ENCODE measurements at places on chromosomes 12 and 14.

DNA sequence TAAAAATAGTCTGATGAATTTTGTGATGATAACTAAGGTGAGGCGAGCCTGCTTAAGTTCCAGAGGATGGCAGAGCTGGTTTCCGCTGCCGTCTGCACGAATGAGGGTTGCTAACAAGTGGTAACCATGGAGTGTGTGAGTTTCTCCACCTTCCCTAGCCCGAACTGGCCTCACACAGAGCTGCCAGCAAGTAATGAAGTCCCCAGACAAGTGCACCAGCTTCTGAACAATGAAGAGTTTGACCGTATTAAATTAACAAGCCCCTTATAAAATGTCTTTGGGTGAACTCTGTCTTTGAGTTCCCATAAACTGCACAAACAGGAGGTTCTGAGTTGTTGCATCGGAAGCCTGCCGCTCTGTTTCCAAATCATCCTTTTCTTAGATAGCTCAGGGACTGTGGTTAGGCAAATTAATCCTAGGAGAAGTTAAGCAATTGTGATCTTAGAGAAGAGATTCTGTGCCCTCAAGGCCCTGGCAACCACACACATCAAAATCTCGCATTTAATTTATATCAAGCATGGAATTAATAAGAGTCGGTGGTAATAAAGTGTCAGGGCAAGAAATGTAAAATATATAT is 274.1 kb upstream of the DAAM1 start:
- no peak for DNase-seq

DNA sequence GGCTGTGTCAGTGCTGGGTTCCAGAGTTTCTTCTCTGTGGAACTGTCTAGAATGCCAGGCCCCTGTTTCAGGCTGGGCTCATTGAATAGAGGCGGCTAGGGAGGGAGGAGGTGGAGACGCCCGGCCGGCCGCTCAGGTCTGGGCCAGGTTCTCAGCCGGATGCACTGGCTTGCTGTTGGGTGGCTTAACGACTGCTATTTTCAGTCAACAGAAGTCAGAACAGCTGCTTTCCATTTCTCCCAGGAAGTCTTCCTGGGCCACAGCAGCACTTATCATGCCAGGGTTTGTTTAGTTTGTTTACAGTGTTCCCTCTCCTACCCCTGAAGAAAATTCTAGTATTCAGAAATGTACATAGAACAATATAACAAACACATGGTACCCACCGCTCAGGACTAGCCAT is 26.0 kb upstream of the VPS37B start:
- DNase-seq, result no peak

GRCh38 chr14:86915406-86915805 is 1077.6 kb downstream of the GALC start:
- DNase-seq, result no peak

DNA sequence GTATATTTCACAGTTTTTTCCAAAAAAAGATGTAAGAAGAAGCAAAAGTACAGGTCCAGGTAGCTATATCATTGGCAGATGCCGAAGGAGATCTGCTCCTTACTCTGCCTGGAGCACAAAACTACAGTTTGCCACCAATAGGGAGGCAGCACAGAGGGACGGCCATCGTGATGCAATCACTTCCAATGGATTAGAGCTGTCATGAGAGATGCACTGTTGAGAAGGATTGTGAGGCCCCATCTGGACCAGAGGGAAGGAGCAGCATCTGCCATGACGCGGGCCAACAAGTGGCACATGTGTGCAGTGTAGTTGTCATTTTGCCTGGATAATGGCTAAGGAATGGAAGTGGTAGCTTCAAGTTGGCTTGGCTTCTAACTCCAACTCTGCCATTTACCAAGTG is 318.8 kb upstream of the FKBP4 start:
- no peak for DNase-seq

GRCh38 chr12:29207120-29207519 is 58.0 kb downstream of the FAR2 start:
- no peak for DNase-seq

DNA sequence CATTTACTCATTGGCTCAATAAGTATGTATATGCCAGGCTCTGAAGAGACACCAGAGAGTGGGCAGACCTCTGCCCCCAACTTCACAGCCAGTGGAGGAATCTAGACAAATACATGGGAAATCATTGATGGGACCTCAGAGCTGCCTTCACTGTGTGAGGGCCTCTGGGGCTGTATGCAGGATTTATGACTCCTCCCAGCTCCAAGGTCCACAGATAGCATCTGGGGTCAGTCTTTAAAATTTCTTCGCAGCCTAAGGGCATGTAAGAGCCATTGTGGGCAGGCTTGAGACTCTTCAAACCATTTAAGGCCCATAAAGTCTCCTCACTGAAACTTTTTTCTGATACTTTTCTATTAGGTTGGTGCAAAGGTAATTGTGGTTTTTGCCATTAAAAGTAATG is 125.5 kb downstream of the SPTSSA start:
- DNase-seq, result no peak

GRCh38 chr14:52325126-52325525 is 11.0 kb downstream of the PTGER2 start:
- DNase-seq, result no peak

DNA sequence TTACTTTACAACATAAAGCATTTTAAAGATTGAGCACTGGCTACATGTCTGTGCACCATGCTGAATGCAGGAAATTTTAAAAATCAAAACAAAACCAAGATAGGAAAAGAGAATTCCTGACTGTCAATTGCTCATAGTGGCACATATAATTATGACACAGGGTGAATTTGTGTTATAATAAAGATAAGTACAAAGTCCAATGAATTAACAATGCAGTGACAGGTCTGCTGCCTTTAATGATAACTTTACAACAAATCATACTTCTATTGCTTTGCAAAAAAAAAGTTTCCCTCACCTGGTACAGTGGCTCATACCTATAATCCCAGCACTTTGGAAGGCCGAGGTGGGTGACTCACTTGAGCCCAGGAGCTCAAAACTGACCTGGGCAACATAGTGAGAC is 93.8 kb upstream of the OSBPL8 start:
- no peak for DNase-seq

DNA sequence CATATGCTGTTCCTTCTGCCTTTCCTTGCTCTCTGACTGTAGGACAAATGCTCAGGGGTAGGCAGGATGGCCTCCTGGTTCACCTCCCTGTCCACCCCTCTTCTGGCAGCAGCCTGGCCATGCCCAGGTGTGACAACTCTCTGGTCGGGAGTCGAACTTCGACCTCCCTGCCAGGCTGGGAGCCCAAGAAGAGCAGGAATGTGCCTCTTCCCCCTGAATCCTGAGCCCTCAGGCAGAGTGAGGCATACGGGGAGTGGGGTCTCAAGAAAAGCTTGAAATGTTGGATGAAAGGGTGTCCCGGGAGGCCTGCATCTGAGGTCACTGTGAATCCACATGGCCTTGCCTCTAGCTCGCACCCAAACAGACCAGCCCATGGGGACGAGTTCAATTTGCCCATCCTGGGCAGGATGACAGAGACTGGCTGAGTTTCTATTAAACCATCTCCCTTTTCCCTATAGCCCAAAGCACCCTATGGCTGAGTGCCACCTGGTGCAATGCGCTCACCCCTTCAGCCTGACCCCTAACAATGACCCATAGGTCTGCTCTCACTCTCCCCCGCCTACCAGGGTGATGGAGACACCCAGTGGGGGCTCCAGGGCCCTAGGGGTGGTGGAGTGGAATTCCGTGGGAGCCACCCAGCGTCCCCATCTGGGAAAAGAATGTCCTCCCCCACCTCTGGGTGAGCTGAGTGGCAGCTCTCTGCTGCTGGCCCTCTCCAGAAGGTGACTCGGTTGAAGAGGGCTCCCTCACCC is 52.9 kb upstream of the DIO3 start:
- DNase-seq, result no peak

- DNase-seq, result no peak
Observed at GRCh38 chr12:70251661-70252060, 8.4 kb downstream of the CNOT2 start.

- no peak for DNase-seq
Observed at GRCh38 chr14:79668951-79669350, 542.4 kb downstream of the DIO2 start.

DNA sequence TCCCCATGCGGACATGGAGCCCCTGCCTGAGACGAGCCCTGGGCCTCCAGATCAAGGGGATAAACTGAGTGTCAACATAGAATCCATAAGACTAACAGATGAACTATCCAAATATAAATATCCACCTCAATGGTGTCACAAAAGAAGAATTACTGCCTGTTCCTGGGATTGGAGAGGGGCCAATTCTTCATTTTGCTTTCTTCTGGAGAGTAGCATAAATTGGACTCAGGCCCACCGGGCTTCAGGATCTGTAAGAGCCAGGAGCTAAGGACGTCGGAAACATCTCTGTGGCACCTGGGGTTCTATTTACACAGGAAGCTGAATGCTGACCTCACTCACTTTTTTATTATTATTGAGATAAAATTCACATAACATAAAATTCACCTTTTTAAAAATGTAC is 408.2 kb upstream of the CCDC196 start:
- DNase-seq, result no peak

- no peak for DNase-seq
Observed at GRCh38 chr12:89661706-89662330, 46.8 kb downstream of the ATP2B1 start.

GRCh38 chr14:89748004-89748403 is 206.5 kb downstream of the EFCAB11 start:
- DNase-seq, result no peak

DNA sequence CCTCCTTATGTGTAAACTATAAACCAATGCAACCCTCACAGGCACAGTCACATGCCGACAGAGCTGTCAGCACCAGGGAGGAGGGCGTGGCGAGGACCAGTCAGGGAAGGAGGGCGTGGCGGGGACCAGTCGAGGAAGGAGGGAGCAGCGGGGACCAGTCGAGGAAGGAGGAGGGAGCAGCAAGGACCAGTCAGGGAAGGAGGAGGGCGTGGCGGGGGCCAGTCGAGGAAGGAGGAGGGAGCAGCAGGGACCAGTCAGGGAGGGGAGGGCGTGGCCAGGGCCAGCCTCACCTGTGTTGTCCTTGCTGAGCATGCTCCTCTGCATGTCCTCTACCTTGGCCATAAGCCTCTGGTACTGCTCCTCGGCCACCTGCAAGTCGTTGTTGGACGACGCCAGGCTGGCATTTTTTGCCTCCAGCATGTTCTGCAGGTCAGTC is 24.2 kb downstream of the GOLGA3 start:
- DNase-seq, result no peak

DNA sequence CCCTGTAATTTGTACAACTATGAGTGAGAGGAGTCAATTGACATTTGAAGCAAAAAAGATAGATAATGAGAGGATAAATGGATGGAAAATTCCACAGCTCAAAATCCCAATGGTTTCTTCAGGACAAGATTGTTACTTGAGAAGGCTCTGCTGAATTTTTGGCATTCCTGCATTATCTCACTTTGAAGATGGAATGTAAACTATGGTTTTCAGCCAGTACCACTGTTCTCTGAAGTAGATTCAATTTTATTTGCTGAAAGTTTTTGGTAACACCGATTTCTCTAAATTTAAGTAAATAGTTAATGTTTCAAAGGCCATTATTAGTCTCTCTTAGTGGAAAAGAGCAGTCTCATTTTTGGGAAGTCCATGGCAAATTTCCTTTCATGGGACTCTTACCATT is 121.9 kb upstream of the SLC38A2 start:
- DNase-seq, result no peak

- DNase-seq, result no peak
Observed at GRCh38 chr12:26195641-26196420, 458 bp downstream of the SSPN start.

GRCh38 chr12:227286-227915 is 13.4 kb upstream of the SLC6A12 start:
- DNase-seq, result no peak

DNA sequence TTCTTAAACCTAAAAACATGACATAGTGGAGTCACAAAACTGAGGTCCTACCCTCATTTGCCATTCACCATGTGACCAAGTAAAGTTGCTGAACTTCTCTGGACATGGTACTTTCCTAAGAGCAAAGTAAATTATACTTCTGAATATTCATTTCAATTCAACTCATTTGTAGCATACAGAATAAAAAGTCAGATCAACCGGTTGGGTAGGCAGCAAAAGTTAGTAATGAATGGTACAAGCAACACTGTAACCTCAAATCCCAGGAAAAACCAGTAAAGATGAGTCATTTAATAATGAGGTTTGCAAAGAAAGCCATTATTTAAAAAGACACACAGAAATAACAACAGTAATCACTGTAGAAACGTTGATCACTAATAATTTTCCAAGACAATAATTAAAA is 8.7 kb downstream of the POLE2 start:
- DNase-seq, result no peak

- DNase-seq, result no peak
Observed at GRCh38 chr12:121237415-121237814, 27.5 kb downstream of the P2RX4 start.

- no peak for DNase-seq
Observed at GRCh38 chr12:122086641-122087285, 8.2 kb downstream of the MLXIP start.

DNA sequence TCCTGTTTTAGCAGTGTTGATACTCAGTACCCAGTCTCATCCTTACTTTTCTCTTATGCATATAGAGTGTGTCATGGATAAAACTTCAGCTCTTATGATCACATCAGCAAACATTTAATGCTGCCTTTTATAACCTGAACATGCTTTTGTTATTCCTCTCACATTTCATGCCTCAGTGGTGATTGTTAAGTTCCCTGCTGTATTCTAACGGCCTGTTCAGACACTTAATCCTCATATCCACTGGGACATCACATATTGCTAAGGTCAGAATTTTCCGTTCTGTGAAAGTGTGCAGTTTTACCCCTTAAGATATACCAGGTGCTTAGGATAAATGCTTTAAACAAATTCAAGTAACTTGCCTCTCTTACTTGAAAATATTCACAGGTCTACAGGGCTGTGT is 268.7 kb upstream of the SEL1L start:
- no peak for DNase-seq

GRCh38 chr14:68580671-68581070 is 212.2 kb downstream of the ZFP36L1 start:
- DNase-seq, result no peak

DNA sequence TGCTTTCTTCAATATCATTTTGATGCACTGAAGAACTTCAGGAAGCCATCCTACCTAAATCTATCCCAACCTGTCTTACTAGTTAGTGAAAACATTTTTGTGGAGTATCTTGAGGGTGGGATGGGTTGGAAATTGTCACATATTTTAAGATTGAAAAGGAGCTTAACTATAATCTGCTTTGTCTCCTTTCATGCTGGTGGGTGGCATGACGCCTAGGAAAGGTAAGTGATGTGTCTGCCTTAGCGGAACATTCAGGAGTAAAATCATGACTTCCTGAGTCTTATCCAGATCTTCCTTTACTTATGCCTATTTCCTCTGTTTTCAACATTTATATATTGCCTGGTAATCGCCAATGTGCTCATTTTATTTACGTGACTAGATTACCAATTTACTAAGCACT is 74.1 kb downstream of the FLRT2 start:
- no peak for DNase-seq

GRCh38 chr14:20415782-20416206 is 2.5 kb upstream of the TEP1 start:
- no peak for DNase-seq

DNA sequence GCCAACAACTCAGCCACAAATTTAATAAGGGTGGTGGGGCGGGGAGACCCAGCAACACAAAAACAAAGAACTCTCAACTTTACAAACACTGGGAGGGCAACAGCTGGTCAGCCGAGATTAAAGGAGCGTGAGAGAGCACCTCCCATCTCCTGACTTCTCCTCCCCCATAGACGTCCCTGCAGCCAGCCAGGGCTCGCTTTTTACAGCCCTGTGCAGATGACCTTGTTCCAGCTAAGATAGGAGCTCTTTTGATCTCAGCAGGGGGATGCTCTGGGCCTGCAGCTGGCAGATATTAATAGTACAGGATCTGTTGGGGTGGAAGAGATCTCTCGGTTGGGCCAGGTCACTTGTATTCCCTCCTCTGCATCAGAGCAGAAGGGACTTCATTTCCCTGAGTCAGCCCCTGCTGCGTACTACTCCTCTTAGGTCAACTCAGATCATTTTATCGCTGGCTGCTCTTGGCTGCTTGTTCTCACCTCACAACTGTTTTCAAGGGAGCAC is 475.8 kb downstream of the RAD51B start:
- DNase-seq, result no peak

Data from stimulated activated CD4-positive, alpha-beta T cell treated with anti-CD3 and anti-CD28 coated beads, Interleukin-4, amount 100 ng/mL, for 4 hours (primary cell).